Panc1 (cell line): ENCODE measurements at places on chromosomes 6 and 20. TPM values are rescaled to one million over a fixed set of nuclear protein-coding genes. Genes with fewer than 3 reads are reported as not detected.

ULBP1 gene
- total RNA-seq = 3.1 TPM

RAET1G gene
- 1.2 TPM for total RNA-seq

NOTCH4 gene
- 2.0 TPM for total RNA-seq

SYCP2L gene
- 2.4 TPM for total RNA-seq

RBPJL gene
- 0.18 TPM for total RNA-seq

EYS gene
- total RNA-seq = not detected

HCK gene
- 0.98 TPM for total RNA-seq

AGER gene
- 3.7 TPM for total RNA-seq
